ENCODE measurements at places on chromosomes 4 and X. TPM values are rescaled to one million over a fixed set of nuclear protein-coding genes. Genes with fewer than 3 reads are reported as not detected.

Gene SCRG1
- total RNA-seq, result 2.8 TPM

Gene ITGB1BP2
- total RNA-seq, result 0.78 TPM

Gene SLC16A2
- 17.9 TPM for total RNA-seq

GRCh38 chr4:184860018-184860779 lies 34.4 kb upstream of the ACSL1 start:
- DNase-seq, result no peak

Gene CLDN22
- not detected for total RNA-seq

- DNase-seq, result no peak
Measured at GRCh38 chrX:3407121-3407520, 60.7 kb upstream of the MXRA5 start.

DNA sequence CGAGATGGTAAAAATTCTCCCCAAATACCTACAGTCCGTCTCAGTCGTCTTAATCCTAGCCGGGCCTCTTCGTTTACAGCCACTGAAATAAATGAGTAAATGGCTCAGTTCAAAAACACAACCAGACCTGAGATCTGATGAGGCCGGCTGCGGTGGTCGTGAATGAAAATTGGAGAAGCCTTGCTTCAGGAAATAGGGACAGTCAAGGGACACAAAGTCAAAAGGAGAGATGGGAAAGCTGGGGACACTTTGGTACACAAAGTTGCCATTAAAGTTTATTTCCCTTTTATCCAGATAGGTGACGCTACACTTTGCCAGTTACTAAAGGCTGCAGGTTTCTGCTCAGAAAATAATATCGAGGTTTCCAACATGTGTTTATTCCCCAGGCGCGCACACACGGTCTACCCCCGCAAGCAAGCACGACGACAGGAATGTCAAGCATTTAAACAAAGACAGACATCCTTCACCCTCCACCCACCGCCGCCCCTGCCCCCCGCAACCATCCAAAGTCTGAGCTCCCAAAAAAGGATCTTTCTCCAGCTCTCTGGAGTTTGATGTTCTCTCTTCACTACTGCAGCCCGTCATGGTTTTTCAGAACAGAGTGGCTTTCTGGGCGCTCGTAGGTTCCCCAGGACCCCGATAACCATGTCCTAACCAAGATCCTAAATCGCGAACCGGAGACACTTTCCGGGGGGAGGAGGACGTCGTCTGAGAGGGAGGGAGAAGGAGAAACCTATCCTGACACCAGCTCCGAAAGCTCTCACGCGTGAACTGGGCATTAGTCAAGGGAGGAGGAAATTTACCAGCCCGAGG lies 1.3 kb upstream of the PCDH7 start:
- DNase-seq, result no peak

DNA sequence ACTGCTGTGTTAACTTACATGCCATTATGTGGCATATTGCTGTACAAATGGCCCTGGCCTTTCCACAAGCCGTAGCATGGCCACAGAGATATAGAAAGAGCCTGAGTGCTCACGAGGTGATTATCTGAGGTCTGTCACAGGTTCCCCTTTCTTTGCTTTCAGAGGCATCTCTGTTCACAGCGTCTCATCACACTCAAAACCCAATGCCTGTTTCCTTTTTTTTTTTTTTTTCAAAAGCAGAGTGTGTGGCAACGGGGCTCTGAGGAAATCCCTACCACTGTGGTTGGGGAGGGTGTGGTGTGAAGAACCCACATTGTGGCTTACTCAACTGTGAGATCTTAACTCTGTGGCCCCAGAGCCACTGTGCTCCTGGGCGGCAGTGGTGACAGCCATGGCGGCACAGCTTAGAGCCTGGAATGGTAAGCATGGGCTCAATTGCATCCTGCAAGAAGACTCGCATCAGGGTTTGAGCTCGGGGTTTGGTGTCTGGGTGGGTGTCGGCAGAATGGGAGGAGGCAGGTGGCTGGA lies 30.8 kb downstream of the RTL5 start:
- no peak for DNase-seq

DNA sequence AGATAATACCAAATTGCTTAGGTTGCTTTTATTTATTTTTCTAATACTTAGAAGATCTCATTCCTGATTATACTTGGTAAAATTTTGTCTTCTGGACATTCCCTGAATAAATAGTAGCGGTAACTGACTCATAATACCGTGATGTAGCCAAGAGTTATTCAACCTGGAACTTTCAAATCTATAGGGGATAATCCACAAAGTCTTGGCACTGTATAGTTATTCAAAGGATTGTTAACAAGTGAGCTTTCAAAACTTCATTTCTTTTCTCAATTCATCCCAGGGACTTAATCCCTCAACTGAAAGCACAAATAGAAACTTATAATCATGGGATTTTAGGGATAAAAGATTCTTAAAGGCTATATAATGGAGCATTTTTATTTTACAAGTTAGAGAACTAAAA lies 1383.3 kb downstream of the FAM133A start:
- no peak for DNase-seq

DNA sequence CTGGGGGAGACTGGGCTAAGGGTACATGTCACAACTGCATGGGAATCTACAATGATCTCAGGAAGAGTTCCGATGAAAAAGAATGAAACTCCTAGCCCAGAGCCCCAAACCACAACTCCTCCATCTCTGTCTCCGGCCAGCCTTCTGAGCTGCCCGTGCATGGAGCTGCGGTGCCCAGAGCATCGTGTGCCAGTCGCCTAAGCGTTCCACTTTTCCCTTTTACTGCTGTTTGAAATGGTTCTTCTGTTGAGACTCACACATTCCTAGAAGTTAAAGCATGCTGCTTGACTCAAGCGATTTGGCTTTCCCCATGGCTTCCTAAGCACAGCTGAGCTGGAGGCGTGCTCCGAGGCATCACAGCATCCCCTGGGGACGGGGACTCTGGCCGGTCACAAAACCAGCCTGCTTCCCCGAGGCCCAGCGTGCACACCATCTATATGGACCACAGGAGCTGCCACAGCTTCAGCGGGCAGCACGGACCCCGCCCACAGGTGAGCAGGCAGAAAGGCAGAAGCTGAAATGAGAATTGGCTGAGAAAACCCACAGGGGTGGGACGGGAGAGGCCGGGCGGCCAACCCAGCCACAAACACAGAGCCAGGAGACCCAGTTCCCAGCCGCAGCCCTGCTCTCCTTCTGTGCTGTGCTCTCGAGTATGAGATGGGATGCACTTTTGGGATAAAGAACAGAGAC lies 5.0 kb downstream of the CCNQ start:
- DNase-seq, result no peak

DNA sequence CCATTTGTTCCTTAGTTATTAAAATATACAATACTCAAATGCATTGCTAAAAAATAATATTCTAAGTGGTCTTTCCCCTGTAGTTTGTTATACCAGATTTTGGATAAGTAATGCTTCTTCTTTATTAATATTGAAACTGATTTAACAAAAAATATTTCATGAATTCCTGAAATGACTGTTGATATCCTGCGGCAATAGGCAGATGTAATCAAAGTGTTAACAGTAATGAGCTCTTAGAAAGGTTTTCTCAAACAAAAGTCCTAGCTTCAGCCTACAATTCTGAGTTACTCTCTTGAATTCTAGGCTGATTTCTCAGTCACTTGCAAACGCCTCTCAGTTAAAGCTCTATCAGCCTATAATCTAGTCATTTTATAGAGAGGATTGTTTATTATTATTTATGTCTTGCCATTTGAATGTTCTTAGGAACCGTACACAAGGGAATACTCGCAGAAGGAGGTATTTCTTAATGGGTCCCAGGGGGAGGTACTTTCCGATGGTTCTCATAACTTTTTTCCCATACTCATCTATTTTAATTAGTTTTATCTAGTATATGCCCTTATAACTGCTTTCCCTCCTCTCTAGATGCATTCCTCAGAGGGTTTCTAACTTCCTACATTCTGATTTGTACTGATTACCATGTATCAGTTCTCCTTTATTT lies 96.8 kb downstream of the FNIP2 start:
- no peak for DNase-seq

- DNase-seq, result no peak
Measured at GRCh38 chrX:39652336-39652735, 445.4 kb downstream of the BCOR start.

- DNase-seq, result no peak
Measured at GRCh38 chr4:181261279-181261678, 981.9 kb upstream of the TENM3 start.

DNA sequence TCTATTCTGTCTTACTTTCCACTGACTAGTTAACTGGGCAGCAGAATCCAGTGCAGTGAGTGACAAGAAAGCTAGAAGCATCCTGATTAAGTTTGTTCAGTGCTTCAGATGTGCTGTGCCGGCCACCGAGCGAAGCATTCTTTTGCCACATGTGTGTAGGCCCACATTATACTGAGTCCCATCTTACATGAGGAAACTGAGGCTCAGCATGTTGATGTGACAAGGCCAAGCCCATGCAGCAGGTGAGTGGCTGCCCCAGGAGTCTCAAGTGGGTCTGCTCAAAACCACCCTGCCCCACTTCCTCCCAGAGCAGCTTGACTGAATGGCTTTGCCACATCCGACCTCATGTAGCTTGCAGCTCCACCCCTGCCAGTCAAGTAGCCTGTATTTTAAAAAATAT lies 50.5 kb downstream of the RHOH start:
- DNase-seq, result no peak

GRCh38 chrX:70552130-70552704 lies 107.6 kb downstream of the DLG3 start:
- DNase-seq, result no peak

DNA sequence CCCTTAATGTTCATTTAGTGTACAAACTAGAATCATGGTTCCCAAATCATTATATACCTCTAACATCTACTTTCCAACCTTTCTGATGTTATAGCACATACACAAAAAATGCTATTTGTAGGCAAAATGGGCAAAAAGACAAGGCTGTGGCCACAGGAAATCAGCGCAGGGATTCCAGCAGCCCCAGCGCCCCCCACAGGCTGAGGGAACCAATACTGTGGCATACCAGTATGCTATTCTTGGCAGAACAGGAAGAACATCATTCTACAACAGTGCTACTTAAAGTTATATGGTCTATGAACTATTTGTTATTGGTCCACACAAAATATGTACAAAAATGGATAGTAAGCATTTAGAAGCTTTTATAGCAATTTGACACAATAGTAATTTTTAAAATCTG lies 25.3 kb downstream of the STEEP1 start:
- DNase-seq, result no peak

DNA sequence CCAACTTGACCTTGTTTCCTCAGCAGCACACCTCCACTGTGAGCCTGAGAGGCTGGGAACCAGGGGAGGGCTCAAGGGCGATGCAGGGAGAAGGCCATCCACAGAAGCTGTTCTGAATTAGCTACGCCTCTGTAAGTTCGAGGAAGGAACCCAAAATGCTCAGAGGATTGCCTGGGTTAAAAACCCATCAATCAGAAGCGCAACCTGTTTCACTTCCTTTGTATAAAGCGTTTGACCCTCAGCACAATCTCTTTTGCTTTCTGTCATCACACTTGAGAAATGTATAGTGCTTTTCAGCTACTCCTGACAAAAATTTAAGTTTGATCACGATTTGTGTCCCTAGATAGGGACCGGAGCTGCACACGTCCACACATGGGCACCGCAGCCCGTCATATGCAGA lies 48.0 kb upstream of the MAP3K15 start:
- DNase-seq, result no peak

GRCh38 chr4:20318909-20319277 lies 67.2 kb downstream of the SLIT2 start:
- no peak for DNase-seq

DNA sequence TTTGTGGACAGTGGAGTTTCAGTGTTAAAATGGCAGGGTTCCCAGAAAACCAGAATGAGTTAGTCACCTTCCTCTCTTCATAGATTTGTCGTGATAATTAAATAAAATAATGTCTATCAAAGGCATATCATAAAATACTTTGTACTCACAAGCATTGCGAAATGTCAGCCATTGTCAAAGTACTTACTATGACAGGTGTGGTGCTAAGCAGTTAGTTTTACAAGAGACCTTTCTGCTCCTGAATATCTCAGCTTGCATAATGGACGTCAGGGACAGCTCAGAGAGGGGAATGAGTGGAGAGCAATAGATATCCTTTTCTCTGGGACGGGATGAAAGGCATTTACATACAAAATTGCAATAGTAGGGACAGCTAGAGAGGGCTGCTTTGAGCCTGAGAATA lies 560.9 kb downstream of the KCNIP4 start:
- DNase-seq, result no peak

All from occipital lobe (tissue), 3 donors.